ENCODE measurements at places on chromosomes 5 and 9.

DNA sequence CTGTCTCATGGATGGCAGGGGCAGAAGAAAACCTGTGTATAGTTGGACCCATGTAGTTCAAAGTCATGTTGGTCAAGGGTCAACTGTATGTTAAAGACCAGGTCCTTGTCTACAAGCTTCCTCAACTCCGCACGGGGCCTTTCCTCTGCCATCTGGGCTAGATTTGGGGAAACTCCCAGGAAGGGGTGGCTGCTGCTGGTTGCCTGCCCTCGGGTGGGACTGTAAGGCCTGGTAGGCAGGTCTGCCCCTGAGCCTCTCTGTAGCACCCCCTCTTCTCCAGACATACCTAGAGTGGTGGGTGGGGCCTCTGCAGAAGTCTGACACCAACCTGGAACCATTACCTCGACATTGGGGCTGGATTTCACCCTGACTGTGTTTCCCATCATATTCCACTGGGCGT is 15.2 kb downstream of the ENHO start:
- no peak for DNase-seq

DNA sequence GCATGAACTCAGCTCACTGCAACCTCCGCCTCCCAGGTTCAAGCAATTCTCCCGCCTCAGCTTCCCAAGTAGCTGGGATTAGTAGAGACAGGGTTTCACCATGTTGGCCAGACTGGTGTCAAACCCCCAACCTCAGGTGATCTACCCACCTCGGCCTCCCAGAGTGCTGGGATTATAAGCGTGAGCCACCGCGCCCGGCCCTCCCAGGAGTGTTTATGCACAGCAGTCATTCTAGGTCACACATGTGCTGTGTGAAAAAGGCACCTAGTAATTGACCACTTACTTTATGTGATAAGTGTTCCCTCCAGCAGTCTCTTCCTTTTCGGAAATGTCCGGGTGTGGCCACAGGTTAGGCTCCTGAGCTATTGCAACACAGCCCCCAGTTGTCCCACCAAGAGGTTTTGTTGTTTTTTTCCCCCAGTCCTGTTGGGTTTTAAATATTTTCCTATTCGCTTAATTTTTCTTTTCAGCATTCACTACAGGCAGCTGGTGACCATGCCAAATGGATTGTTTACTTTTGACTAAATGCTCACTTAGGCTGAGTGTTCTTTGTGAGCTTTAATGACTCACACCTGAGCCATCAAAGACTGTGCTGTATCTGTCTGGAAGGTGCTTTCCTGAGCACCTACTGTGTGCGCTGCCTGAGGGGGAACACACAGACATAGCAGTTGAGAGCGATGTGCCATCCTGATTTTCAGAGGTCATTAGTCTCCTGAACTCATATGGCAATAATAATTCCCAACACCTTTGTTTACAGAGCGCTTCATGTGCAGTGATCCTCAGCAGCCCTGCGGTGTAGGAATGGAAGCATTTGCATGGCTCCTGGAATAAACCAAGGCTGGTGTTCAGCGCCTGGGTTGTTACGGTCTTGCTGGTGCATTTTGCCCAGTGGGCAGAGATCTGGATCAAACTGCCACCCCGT is 94.3 kb downstream of the MVB12B start:
- no peak for DNase-seq

- no peak for DNase-seq
Observed at GRCh38 chr5:107604990-107605389, 65.7 kb downstream of the EFNA5 start.

DNA sequence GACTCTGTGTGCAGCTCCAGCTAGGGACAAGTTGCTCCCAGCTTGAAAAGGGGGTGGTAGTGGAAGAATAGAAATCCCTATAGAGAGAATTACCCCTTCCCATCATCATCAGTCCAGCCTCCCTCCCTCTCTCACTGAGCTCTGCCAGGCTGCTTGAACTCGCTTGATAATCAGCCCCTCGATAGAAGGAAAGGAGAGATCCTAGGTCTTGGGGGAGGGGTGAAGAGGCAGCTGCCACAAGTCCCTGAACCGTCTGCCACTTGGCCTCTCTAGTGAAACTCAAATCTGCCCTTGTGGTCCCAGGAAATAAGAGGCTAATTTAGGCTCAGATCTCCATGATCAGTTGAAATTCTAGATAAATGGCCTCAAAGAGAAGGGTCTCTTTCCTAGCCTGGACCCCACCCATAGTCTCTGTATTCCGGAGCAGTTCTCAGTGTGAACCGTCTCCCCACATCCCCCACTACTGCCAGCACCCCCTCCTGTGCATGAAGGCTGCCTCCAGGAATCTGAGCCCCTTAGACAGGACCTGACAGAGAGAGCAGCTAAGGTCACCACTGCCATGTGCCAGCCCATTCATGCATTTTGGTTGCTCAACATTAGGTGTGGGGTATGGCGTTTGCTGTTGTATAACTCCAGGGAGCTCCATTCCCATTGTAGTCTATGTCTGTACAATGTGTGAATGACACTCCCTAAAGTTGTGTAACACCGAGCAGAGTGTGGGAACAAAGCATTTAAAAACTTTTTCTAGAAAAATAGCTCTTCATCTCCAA is 5.5 kb downstream of the DNAJB5 start:
- DNase-seq = no peak

- DNase-seq = no peak
Observed at GRCh38 chr5:84961193-84961592, 576.5 kb upstream of the EDIL3 start.

DNA sequence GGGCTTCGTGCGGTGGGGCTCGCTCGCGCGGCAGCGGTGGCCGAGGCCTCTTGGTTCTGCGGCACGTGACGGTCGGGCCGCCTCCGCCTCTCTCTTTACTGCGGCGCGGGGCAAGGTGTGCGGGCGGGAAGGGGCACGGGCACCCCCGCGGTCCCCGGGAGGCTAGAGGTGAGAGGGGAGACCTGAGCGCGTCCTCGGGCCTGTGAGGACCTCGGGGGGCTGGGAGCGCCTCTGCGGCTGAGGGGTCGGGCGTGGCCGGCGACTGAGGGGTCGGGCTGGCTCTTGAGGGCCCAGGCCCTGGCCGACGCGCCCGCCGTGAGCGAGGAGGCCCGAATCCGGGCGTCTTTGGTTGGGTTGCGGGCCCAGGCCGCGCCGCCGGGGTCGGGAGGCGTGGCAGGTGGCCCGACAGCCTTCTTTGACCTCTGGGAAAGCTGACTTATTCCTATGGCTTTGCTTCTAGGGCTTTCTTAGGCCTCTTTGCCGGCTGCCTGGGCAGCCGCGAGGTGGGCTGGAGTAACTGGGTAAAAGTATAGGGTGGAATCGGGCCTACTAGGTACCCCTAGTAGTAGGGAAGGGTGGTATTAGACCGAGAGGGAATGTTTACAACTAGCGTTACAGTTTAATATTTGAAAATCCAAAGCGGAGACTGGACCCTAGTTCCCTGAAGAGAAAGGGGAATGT is at the start of gene CANX:
TSS of gene CANX (plus strand) at position 33 of the 681 bp plus-strand sequence. CDS start 6,715 bp downstream, outside the sequence.
- no peak for DNase-seq

- no peak for DNase-seq
Observed at GRCh38 chr9:71937070-71937625, 25.7 kb downstream of the C9orf85 start.

- DNase-seq = no peak
Observed at GRCh38 chr5:95808686-95809413, 13.7 kb downstream of the GLRX start.

- no peak for DNase-seq
Observed at GRCh38 chr5:150214289-150214688, 24.4 kb downstream of the SLC6A7 start.

Data from stimulated activated CD8-positive, alpha-beta memory T cell treated with anti-CD3 and anti-CD28 coated beads, Interleukin-4, amount 100 ng/mL, for 4 hours (primary cell).